ENCODE measurements at places on chromosomes 16 and 17.

- DNase-seq = no peak
Observed at GRCh38 chr17:27743281-27743885, 56.9 kb downstream of the NOS2 start.

DNA sequence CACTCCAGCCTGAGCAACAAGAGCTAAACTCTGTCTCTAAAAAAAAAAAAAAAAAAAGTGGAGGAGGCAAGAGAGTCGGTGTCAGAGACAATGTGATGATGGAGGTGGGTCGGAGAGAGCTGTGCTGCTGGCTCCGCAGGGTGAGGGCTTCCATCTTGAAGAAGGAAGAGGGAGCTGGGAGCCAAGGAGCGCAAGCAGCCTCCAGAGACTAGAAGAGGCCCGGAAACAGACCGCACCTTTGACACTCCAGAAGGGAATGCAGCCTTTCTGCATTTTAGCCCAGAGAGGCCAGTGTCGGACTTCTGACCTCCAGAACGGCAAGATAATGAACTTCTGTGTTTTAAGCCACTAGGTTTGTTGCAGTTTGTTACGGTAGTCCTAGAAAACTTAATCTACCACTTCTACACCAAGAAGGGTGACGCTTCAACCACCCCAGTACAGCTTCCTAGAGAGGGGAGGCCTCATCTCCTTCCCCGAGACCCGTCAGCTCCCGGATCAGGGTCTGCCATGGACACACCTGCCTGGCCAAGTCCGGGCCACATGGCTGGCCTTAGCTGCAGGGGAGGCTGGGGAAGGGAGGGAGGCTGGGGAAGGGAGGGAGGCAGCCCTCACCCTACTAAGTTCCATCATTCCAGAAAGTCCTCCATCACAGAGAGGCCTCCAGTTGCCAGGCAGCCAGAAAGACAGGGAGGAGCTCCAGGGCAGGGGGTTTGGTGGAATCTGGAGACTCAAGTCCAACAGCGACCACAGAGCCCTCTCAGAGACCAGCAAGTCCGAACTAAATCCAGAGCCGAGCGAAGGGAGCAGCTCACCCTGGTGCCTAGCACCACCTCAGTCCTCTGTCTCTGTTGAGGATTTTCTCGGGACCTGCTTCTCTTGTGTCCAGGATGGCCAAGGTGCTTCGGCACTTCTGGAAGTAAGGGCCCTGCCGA, 13.2 kb upstream of the RBFOX3 start:
- no peak for DNase-seq

- no peak for DNase-seq
Observed at GRCh38 chr16:30802936-30803335, 15.9 kb upstream of the ZNF629 start.

GRCh38 chr16:15642557-15643047, 352 bp downstream of the MARF1 start:
- DNase-seq = peak; percentile 64

DNA sequence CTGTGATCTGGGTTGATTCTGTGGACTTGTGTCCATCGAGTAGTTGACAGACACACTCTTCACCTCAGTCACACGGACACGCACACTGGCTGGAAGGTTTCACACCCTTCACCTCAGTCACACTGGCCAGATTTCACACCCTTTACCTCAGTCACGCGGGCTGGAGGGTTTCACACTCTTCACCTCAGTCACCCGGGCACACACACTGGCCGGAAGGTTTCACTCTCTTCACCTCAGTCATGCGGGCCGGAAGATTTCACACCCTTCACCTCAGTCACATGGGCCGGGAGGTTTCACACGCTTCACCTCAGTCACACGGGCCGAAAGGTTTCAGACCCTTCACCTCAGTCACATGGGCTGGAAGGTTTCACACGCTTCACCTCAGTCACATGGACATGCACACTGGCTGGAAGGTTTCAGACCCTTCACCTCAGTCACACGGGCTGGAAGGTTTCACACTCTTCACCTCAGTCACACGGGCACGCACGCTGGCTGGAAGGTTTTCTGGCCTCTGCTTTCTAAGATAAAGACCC, 96.2 kb downstream of the PGS1 start:
- no peak for DNase-seq

GRCh38 chr17:14112407-14112806, 43.1 kb downstream of the COX10 start:
- no peak for DNase-seq

DNA sequence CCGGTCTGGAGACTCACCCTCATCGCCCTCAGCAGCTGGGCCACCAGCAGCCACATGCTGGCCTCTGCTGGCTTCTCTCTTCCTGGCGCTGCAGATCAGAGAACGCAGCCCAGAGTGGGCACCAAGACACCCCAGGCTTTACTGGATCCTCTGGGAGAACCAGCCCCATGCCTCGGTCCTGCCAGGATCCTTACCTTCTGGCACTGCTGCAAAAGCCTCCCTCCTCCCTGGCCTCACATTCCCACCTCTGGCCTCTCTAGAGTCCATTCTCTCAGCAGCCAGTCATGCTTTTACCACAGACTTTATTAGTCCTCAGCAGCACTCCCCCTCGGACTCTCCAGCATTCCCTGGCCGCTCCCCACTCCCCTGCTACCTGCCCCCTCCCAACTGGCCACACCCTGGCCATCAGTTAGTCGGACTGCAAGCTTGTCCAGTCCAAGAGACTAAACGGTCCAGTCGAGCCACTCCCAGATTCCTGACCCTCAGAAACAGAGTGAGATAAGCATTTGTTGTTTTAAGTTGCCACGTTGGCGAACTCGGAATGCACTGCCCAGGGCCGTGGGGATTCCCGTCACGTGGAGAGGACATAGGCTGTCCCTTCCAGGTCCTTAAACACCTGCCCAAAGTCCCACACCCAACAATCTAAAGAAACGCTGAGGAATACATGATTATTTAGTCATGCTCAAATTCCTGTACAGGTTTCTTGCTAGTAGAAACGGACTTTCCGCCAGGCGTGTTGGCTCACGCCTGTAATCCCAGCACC, 5.9 kb upstream of the SPG7 start:
- no peak for DNase-seq

DNA sequence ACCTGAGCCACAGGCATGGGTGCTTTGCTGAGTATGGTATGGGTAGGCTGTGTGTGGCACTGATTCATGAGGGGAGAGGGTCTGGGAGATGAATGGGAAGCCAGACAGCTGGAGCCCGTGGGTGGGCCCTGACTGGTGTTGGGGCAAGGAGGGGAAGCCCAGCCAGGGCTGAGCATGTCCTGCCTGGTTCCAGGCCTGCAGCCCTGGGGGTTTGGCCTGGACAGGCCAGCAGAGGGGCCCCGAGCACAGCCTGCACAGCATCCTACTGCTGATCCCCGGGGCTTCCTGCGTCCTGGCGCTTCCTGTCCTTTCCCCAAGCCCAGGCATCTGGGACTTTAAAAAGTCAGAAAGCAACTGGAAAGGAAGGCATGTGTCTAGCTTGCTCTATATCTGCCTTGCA, 4.6 kb upstream of the MVD start:
- no peak for DNase-seq

DNA sequence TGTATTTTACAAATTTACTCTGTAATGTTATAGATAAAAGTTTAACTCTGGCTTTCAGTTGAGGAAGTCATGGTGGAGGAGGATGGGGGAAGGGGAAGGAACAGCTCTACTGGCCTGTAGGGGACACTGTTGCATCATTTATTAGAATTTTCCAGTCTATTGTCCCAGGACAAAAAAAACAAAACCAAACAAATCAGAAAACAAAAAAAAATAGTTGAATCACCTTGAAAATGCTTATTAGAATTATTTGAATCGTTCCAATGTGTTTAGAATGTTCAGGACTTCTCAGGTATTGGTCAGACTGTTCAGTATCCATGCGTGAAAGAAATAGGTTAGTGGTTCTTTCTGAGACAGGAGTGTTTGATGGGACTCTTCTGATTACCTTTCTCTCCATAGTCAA, 242.0 kb downstream of the FTO start:
- no peak for DNase-seq

DNA sequence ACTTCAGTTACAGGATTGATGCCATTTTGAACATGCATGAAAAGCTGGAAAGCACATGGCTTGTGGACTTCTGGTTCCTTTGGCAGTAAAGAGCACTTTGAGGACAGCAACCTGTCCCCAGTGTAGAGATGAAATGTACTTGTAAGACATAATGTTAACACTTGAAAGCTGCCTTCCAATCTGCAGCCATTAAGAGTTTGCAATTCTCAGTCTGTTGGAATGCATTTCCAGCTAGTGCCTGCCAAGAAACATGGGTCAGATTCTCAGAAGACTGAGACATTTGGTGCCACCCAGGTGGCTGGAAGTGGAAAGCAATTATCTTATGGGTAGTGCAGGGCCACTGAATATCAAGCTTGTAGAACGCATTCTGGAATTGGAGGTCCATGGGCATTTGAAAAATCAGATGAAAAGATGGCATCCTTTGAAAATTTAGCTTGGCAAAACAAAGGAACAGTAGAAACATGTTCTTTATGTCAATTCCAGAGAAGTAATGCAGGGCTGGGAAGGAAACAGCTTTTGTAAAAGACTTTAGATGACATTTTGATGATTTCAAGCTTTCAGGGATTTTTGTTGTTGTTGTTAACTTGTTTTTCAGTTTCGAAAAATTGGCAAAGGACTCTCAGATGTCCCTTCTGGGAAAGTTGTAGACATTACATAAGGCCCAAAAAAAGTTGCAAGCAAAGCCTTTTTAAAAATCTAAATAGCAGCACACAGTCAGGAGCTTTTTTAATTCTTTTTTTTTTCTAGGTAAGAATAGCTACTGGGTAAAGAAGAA, 147.0 kb downstream of the ABCA8 start:
- DNase-seq = no peak

- DNase-seq = no peak
Observed at GRCh38 chr17:49777563-49777962, 10.9 kb upstream of the KAT7 start.

GRCh38 chr17:30513346-30513745, 36.1 kb downstream of the GOSR1 start:
- DNase-seq = no peak

DNA sequence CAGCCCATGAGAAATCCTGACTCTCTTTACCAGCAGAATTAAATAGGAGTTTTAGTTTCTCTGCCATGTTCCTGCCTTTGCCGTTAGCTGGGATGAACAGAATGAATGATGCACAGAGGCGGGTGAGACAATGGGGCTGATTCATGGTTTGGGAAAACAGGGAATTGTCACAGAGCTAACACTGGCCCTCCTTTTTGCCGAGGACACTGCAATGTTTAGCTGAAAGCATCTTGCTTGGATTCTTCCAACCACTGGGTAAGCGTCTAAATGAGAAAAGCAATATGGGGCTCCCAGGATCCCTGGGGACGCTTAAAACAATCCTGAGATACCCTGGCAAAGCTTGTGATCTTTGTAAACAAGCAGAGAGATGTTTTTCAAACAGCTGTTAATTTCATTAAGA, 12.8 kb upstream of the PAFAH1B1 start:
- DNase-seq = no peak

GRCh38 chr17:59007995-59008394, 98.7 kb downstream of the TRIM37 start:
- no peak for DNase-seq

DNA sequence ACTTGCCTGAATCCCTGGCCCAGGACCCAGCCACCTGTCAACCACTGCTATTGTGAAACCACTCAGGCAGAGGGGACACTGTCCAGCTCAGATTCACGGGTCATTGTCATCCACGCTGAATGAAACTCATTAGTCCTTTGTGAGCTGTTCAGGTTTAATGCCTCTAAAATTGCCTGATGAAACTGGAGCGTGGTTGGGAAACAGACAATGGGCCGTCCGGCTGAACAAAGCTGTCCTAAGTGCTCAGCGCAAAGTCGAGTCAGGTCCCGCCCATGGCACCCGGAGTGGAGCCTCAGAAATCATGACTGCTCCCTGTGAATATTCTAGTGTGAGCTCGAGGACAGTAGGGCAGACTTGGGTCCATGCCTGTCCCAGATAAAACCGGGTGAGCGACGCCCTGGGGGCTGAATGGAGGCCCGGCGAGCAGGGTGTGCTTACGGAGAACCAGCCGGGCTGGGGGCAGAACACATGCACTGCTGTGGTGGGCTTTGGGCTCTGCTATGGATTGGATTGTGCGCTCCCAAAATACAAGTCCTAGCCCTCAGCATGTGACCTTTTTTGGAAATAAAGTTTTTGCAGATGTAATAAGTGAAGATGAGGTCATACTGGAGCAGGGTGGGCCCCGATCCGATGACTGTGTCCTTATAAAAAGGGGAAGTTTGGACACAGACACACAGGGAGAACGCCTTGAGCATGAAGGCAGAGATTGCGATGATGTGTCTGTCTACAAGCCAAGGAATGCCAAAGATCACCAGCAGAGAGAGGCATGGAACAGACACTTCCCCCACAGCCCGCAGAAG, 12.9 kb upstream of the CMIP start:
- DNase-seq = no peak

GRCh38 chr17:6471531-6472465, 27.5 kb downstream of the PIMREG start:
- DNase-seq = no peak

DNA sequence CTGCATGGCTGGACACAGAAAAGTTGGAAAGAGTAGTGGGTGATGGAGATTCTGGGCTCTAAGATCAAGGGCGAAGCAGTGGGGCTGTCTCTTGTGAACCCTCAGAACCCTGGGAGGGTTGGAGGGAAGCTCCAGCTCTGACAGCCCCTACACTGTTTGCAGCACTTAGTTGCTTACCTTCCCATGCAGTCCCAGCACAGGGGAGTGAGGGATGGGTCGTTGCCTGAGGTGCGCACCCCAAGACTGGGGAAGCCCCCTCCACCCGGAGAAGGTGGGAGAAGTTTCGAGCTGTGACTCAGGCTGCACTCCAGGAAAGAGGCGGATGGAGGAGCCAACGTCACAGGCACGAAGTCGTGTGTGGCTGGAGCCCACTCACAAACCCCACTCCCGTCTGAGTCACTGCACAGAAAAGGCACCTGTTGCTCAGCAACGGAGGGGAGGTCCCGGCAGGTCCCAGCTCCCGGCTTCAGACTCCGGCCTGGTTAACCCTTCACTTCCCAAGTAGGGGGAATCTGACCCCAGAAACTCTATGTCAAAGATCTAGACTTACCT, 60.1 kb downstream of the AIPL1 start:
- DNase-seq = no peak

- DNase-seq = no peak
Observed at GRCh38 chr17:81287741-81288430, 7.2 kb downstream of the SLC38A10 start.

DNA sequence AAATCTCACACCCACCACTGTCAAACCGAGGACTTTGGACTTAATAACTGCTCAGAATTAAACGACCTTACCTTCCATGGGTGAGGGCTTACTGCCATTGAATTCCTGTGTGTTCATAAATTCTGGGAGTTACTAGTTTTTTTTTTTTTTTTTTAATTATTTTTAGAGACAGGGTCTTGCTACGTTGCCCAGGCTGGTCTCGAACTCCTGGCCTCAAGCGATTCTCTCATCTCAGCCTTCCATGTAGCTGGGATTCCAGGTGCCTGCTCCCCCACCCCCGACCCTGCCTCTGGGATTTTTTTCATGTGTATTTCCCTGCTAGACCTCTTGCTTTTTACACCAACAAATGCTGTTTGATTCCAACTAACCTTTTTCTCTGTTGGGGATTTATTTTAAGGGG, 14.9 kb upstream of the CD300A start:
- no peak for DNase-seq

All from stimulated activated CD8-positive, alpha-beta memory T cell treated with anti-CD3 and anti-CD28 coated beads, Interleukin-15, amount 100 ng/mL, for 1 hour (primary cell).